ENCODE measurements at places on chromosomes 4 and X.
A peak's percentile ranks its signal among the peaks of the same experiment; 100 is the strongest.

DNA sequence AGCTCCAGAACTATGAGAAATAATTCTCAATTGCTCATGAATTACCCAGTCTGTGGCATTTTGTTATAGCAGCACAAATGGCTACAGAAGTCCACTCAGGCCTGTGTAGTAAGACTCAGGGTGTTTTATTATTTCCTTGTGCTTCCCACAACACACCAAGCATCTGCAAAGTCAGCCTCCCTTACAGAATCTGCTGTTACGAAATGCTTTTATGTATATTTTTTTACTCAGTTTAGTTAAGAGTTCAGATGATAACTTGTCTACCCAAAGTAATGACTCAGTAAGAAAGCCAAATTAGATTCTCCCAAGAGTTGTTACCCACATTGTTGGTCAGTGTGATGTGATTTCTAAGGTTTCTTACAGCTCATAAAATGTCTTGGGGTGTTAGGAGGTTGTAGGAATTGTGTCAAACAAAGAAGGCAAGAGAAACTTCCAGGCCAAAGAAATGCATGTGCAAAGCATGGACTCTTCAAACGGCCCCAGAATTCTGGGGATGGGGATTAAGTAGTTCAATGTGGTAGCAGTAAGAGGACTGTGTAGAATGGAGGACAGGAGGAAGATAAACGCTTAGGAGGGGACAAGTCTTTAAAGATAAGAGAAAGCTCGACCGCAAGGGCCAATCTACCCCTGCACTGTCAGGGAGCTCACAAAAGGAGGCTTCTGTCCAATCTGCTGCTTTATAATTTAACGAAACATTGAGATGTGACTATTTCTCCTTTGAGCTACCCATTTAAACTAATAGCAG is 35.4 kb upstream of the TMEM184C start:
- no peak for DNase-seq

GRCh38 chr4:107818301-107818910 is 6.3 kb upstream of the SGMS2 start:
- DNase-seq: no peak

- DNase-seq: no peak
Observed at GRCh38 chr4:79049840-79050540, 110.8 kb upstream of the PAQR3 start.

GRCh38 chr4:7938609-7939376 is 868 bp downstream of the AFAP1 start:
- no peak for DNase-seq

DNA sequence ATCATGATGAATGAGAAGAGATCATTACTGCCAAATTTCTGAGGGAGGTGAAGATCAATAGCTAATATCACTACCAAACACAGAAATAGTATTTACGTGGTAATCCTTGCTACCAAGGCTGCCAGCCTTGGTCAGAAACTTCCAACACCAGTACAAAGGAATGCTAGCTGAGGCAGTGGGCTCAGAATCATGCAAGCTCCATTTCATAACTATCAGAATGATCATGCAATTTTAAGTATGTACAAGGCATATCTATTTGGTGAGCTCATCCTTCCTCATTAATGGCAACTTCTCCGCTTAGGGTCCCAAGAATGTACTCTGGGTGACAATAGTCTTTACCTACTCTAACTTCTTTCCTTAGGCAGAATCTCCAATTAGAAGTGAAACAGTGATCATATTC is 135.0 kb downstream of the GPC3 start:
- DNase-seq: no peak

- no peak for DNase-seq
Observed at GRCh38 chr4:140335076-140335475, 38.4 kb upstream of the SCOC start.

DNA sequence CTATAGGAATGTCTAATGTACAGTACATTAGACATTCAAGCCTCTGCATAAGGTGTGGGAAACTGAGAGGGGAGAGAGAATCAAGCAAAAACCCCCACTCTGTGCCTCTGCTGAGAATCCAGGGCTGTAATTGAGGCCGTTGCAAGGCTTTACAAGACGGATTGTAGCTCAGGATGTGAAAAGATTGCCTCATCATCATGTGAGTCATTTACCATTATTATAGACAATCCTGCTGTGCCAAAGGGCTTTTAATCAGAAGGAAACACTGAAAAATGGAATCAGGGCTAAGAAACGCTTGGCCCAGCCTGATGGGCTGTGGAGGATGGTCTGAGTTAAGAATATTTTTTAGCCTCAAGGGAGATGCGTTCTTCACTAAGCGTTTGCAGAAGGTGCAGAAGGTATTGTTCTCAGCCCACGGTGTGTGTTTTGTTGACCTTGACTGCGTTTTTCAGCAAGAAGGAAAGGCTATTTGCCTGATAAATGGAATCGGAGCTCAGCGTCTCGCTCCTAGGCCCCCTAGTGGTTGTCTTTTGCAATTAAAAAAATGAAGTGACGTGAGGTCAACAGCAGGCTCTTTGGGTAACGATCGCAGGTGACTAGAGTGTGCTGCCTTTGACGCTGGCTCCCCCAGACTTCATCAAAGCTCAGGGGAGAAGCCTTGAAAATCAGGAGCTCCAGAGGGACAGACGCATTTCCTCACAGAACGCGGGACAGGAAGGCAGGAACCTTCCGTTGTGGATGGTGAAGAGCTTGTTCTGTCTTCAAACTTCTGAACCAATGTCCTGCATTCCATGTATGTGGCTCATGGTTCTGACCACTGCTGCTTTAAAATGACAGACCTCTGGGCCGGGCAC is 18.1 kb upstream of the CHRNA9 start:
- DNase-seq: peak; percentile 64

- no peak for DNase-seq
Observed at GRCh38 chr4:149891426-149891825, 75.8 kb upstream of the IQCM start.

GRCh38 chrX:18992829-18993228 is 8.9 kb upstream of the PHKA2 start:
- DNase-seq: no peak

DNA sequence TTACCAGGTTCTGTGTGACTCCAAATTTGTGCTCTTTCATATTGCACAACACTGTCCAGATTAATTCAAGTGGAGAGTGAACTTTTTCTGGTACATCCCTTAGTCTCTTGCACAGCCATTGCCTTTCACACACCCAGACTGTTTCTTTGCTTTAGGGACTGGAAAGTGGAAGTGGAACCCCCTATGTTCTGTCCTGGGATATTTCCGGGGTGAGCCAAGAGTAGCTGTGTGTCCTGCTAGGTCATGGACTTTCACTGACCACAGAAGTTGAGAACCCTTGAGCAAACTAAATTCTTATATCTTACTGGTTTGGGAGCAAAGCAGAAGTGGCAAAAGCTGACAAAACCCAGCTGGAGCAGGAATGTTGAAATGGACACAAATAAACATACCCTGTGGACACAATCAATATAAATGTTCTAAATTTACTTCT is 10.3 kb upstream of the VSIG4 start:
- DNase-seq: no peak

GRCh38 chr4:87838890-87839591 is 6.3 kb downstream of the MEPE start:
- DNase-seq: peak; percentile 10

- no peak for DNase-seq
Observed at GRCh38 chr4:164550989-164551712, 202.8 kb upstream of the SMIM31 start.

GRCh38 chr4:145625677-145626622 is 6.8 kb downstream of the MMAA start:
- DNase-seq: no peak

- DNase-seq: no peak
Observed at GRCh38 chr4:1570291-1571164, 113.6 kb downstream of the FAM53A start.

- no peak for DNase-seq
Observed at GRCh38 chrX:112048707-112049106, 33.9 kb downstream of the TRPC5 start.

- peak; percentile 5 for DNase-seq
Observed at GRCh38 chrX:110146521-110146920, 143.6 kb downstream of the TMEM164 start.

DNA sequence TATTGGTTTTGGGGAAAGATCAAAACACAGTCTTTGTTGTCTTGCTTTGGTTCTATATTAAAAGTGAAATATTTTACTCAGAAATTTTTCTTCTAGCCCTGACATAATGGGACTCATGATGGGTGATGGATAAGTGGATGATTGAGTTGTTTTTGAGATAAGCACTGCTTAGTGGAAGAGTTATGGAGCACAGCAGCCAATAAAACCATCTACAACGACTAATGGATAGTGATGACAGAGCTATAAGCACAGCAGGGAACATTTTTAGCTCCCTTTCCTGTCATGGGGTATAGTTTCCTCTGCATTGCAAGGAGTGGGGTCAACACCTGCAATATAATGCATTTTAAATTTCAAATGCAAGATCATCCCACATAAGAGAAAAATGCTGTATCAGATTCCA is 812.4 kb downstream of the STPG2 start:
- DNase-seq: no peak

DNA sequence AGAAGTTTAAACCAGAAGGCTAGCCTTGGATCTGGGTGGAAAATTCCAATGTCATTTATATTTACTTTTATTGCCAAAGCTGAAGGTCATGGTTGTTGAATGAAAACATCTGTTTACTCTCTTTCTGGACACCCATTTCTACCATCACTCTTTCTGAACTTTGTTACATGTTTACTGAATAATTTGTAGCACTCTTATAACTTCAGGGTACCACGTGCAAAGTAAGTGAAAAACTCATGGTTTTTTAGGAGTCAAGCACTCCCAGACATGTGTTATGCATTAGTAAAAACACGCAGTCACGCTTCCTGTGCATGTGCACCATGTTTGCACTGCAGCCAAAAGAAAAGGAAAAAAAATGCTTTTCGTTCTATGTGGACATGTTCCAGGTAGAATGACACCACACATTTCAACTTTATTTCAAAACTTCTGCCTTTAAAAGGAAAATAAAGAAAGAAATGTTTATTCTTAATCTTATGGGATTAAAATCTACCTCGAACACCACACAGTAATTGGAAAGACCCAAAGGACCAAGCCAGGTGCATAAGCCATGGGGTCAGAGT is 31.4 kb upstream of the ADH1C start:
- no peak for DNase-seq

DNA sequence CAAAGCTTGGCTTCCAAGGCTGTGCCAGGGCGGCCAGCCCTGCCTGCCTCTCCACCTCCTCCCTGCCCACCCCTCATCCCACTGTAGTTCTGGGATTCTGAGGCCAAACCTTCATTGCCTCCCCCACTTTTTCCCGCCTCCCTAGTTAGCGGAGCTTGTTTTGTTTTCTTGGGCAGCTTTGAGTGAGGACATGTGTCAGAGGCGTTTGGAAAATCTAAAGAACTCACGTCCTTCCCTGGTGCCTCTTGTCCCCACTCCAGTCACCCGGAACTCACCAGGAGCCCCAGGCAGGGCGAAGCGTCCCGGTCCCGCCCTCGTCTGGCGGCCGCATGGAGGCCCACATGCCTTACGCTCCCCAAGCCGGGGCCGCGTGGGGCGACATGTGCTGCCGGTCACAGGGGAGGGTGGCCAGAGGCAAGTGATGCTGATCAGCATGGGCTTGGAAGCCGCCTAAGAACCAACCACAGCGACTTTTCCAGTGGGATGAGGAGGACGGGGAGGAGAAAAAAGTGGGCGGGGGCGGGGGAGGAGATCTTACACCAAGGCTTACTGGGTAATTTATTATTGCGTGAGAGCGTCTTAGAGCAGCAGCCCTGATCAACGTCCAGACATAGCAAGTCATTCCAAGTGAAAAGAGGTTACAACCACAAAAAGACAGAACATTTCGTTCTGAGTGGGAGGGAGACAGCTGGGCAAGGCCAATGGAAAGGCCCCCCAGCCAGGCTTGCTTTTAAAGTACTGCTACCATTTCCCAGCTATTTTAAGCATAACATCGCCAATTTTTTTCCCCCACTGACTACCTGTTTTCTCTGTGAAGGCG is 48.5 kb downstream of the PRPS1 start:
- DNase-seq: no peak

DNA sequence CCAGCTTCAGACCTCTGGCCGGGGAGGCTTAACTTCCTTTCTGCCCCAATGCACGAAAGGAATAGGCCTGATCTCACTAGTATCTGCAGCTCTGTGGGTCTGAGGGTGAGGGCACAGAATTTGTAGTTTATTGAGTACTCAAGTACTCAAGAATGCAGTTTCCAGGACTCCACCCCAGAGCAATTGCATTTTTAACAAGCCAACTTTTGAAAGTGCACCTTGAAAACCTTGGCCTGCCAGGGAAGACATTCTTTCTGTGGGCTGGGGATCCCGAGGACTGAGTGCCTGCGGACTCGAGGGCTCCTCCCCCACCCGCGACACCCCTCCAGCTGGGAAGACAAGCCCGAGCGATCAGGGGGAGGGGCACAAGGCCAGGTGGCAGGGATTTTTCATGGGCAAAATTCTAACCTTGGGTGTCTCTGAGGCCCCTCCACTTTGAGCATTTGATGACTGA is 22.4 kb downstream of the RS1 start:
- no peak for DNase-seq

DNA sequence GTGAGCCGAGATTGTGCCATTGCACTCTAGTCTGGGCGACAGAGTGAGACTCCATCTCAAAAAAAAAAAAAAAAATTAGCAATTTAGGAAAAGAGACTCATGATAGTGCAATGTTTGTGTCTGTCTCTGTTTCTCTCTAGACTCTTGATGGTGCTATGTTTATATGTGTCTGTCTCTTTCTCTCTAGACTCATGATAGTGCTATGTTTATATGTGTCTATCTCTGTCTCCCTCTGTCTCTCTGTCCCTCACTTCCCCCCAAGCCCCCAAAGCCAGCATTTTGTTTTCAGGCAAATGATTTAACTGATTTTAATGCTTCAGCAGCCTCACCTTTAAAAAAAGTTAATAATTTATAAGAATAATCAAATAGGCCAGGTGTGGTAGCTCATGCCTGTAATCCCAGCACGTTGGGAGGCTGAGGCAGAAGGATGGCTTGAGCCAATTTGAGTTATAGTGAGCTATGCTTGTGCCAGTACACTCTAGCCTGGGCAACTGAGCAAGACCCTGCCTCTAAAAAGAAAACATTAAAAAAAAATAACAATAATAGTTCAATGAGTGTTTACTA is 6.9 kb downstream of the MOB1B start:
- no peak for DNase-seq

GRCh38 chrX:46184749-46185148 is 360.5 kb downstream of the ZNF674 start:
- no peak for DNase-seq

- no peak for DNase-seq
Observed at GRCh38 chrX:48665991-48666390, 17.6 kb upstream of the WAS start.

DNA sequence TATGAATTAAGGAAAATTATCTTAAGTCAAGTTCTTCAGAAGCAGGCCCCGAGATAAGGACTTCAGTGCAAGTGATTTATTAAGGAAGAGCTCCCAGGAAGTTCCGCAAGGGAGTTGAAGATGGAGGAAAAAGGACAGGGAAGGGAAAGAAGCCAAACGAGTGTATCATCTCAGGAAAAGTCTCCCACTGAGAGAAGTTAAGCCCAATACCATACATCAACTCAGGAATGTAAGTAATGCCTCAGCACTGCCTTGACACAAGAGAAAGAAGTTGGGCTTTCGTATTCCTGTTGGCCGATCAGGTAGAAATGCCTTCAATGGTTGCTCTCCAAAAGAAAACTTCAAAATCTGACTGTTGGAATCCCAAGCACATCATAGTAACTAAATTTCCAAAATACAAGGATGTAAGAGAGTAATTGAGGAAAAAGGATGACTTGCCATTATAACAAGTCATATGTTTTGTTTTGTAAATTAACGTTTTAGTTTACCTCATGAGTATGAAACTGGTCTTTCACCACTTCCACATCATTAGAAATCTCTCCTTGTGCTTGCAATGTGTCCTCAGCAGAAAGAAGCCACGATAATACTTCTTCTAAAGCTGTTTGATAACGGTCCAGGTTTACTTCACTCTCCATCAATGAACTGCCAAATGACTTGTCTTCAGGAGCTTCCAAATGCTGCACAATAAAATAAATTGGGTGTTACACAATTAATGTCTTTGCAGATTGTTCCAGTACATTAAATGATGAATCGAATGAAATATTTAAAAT is 566.7 kb downstream of the DMD start:
- DNase-seq: no peak

Data from HTR-8/SVneo (cell line).